CD4-positive, alpha-beta T cell treated with Interleukin-10 for 1 hour (primary cell): ENCODE measurements at places on chromosomes 7 and 10.

- DNase-seq = no peak
These were observed 561.0 kb downstream of the IPMK start for GRCh38 chr10:57706576-57707299.

DNA sequence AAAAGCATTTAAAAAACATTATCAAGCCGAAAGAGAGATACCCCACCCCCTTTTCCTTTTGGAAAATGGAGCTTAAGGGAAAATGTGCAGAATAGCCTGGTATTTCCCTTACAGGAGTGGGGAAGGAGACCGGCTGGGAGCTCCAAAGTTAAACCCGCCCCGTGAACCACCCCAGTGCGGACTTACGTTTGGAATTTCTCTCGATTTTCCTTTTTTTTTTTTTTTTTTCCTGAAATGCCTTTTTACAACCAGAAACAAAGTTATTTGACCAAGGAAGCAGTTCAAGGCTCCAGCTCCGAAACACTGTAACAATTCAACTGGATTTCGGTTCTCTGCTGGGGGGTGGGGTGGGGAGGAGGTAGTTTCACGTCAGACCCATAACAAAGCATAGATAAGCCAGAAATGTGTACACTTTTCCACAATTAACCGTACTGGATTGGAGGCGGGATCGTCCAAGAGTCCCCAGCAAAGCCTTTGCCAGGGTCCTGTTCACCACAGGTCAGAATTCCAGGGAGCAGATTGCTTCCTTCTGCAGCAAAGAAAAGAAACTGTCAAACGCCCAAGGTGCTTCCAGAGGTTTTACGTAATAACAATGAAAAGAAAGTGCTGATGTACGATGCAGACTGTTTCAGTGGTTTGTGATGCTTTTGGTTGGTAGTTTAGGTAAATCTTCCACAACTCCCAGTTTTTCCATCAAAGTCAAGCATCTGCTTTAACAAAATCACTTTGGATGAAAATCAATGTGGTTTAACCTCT, 6.7 kb downstream of the SKIDA1 start:
- no peak for DNase-seq

DNA sequence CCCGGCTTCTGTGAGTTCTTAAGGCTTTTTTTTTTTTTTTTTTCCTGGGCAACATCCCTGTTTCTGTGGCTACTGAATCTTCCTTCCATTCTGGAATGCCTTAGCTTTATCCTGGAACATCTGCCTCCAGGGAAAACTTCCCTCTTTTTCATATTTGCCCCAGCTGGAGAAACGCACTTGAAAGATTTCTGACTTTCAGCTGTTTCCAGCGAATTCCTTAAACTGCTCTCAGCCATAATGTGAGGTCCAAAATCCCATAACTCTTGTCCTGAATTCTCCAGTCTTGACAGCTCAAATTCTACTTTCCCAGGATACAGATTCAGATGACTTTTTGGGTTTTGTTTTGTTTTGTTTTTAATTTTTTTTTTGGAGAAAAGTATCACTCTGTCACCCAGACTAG, 263.6 kb upstream of the AUTS2 start:
- DNase-seq = no peak

- no peak for DNase-seq
These were observed 24.9 kb downstream of the TCAF1 start for GRCh38 chr7:143877098-143877497.

- DNase-seq = no peak
These were observed 424.2 kb upstream of the CNTNAP2 start for GRCh38 chr7:145692237-145692950.

- no peak for DNase-seq
These were observed 925.1 kb downstream of the LRMDA start for GRCh38 chr10:76356557-76356956.
